ENCODE measurements at places on chromosomes 12 and 14. TPM values are rescaled to one million over a fixed set of nuclear protein-coding genes. Genes with fewer than 3 reads are reported as not detected.

GRCh38 chr14:71713016-71713415 lies 219.2 kb upstream of the RGS6 start:
- H3K36me3 ChIP-seq = peaks cover 25% of the 10 kb centered on the region
- no peak for DNase-seq
- no peaks in the 10 kb centered on the region for H3K27me3 ChIP-seq
- H3K4me3 ChIP-seq = no peak overlapping the region

DNA sequence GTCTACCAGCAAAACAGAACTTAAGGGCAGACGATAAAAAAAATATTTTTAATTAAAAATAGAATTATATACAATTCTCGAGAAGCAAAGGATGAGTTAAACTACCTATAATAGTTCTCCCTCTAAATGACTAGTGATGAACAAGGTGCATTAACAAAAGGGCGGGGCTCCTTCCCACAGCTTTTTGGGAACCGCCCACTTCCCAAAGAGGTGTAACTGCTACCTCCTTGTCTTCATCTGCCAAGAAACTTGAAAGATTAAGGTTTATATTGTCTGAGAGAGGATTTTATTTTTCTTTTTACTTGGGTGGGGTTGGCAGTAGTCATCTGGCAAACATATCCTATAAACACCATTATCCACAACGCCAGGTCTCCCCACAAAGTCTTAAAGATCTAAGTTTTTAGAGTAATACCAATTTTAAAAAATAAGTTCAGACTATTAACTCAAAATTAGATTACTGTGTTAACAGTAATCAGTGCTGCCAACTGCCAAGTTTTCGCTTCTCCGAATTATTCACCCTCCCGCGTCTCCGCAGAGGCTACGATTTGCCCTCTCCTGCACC lies 938 bp downstream of the RALGAPA1 start:
- no peak for DNase-seq
- no peaks in the 10 kb centered on the region for H3K36me3 ChIP-seq
- H3K4me1 ChIP-seq = no peaks in the 10 kb centered on the region
- peak overlapping the region; percentile 95 for H3K4me3 ChIP-seq
- no peak overlapping the region for H3K27ac ChIP-seq

- H3K4me1 ChIP-seq = no peaks in the 10 kb centered on the region
- H3K36me3 ChIP-seq = no peaks in the 10 kb centered on the region
- H3K4me3 ChIP-seq = no peak overlapping the region
- no peak for DNase-seq
- no peak overlapping the region for H3K27ac ChIP-seq
These were observed 58.7 kb upstream of the KCNA5 start for GRCh38 chr12:4984971-4985370.

- no peaks in the 10 kb centered on the region for H3K4me1 ChIP-seq
- H3K27me3 ChIP-seq = no peaks in the 10 kb centered on the region
- H3K27ac ChIP-seq = no peak overlapping the region
- H3K36me3 ChIP-seq = no peaks in the 10 kb centered on the region
- DNase-seq = no peak
These were observed 62.5 kb upstream of the PYGL start for GRCh38 chr14:51006781-51007211.

- no peak overlapping the region for H3K4me3 ChIP-seq
- H3K36me3 ChIP-seq = no peaks in the 10 kb centered on the region
- no peak for DNase-seq
- 0 out of 2 replicates have a peak, but pooled peaks cover 2% of the 10 kb centered on the region for H3K4me1 ChIP-seq
- H3K27ac ChIP-seq = no peak overlapping the region
These were observed 192.6 kb upstream of the LHX5 start for GRCh38 chr12:113664224-113664681.

Gene GZMH
- not detected for total RNA-seq
